ENCODE measurements at places on chromosomes 6 and 20. TPM values are rescaled to one million over a fixed set of nuclear protein-coding genes. Genes with fewer than 3 reads are reported as not detected.

ADGB gene
- not detected for polyA plus RNA-seq

SAMD10 gene
- 11.4 TPM for polyA plus RNA-seq

PABPC1L gene
- polyA plus RNA-seq = 90.3 TPM

CNKSR3 gene
- polyA plus RNA-seq = 9.5 TPM

FKBP1C gene
- 0.23 TPM for polyA plus RNA-seq

PRR18 gene
- not detected for polyA plus RNA-seq

LKAAEAR1 gene
- polyA plus RNA-seq = not detected

PRDM13 gene
- polyA plus RNA-seq = not detected
